ENCODE measurements at places on chromosomes 3 and 15. TPM values are rescaled to one million over a fixed set of nuclear protein-coding genes. Genes with fewer than 3 reads are reported as not detected.
A peak's percentile ranks its signal among the peaks of the same experiment; 100 is the strongest.

GRCh38 chr3:12553921-12554391, 2.9 kb upstream of the MKRN2 start:
- DNase-seq: peak; percentile 33

DNA sequence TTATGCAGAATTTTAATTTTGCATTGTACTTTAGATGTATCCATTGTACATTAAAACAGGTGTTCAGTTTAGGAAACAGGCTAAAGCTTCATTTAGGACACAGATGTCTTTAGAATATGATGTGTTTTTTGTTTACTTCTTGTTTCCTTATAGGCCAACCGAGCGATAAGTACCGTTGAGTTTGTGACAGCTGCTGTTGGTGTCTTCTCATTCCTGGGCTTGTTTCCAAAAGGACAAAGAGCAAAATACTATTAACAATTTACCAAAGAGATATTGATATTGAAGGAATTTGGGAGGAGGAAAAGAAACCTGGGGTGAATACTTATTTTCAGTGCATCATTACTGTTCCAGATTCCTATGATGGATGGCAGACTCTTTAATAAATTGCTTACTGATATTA, 29.4 kb downstream of the PLAAT1 start:
- DNase-seq: no peak

DNA sequence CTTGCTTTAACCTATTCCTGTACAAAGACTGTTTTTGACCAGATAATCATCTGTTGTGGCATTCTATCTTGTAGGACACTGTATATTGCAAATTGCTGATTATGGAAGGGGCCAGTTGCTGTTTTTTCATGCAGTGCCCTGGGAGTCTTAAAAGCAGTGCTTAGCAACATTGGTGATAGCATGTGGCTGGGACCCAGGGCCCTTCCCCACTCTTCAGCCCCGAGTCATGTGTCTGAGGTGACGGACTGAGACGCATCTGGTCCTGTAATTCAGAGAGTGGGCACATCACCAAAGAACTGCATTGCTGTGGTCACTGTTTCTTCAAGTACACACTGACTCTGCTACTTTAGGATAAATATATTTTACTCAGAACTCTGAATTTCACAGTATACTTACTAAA, 63.4 kb downstream of the SNRK start:
- no peak for DNase-seq

The HRG gene
- total RNA-seq: not detected

The KCNMB3 gene
- total RNA-seq: 1.3 TPM

Measured in fibroblast of villous mesenchyme (primary cell).